ENCODE measurements at places on chromosomes 3 and 15.

- no peak for DNase-seq
Measured at GRCh38 chr15:81182756-81183438, 13.8 kb upstream of the IL16 start.

GRCh38 chr3:151909681-151910405 lies 36.4 kb downstream of the SUCNR1 start:
- DNase-seq: no peak

DNA sequence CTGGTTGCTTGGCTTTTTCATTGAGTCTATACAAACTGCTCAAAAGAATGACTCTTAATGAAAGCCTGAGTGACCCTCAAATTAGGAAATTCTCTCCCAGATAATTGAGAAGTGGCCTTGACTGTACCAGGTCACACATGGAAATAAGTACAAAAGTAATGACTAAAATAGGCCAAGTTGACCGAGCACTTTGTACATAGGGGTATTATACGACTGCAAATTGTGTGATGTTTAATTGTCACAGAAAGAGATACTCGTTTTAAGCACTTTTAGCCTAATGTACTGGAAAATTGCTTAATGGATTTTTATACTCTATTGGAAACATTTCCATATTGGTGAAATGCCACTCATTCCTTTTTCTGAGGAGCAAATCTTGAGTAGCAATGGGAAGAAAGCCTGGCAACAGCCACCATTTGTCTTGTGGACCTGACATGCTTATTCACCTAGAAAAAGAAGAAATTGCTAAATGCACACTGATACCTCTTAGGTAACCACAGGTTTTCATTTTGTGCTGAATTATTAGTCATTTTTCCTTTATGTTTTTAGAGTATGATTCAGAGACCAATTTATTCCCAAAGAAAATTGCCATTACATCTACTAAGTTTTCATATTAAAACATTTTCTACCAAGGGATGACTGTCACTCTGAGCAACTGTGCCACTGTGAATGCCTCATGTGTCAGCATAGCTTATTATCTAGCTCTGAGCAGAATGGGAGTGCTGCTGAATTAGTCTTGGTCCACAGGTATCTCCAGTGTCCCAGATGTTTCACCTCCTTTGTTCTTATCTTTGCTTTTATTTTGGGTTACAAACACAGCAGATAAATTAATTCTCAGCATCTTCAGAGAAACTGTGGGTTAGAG lies 8.9 kb upstream of the PXK start:
- no peak for DNase-seq

DNA sequence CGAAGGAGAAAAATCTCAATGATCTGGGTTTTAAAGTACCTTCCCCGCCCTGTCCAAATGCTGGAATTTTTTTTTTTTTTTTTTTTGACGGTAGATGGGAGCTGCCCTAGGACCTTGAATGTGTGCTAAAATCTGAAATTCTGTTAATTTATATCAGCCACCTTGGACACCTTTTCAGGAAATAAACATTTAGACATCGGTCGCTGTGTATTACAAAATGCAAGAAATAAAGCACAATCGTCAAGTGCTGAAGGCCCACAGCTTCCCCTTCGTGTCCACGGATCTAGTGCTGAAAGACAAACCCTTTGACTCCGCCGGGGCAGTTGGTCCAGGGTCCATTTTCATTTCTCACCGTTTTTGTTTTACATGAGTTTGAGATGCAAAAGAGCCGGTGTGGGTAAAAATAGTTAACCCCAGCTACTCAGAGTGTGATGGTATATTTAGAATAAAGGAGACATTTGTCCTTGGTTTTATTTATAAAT lies 90.2 kb upstream of the CHD2 start:
- peak; percentile 69 for DNase-seq

DNA sequence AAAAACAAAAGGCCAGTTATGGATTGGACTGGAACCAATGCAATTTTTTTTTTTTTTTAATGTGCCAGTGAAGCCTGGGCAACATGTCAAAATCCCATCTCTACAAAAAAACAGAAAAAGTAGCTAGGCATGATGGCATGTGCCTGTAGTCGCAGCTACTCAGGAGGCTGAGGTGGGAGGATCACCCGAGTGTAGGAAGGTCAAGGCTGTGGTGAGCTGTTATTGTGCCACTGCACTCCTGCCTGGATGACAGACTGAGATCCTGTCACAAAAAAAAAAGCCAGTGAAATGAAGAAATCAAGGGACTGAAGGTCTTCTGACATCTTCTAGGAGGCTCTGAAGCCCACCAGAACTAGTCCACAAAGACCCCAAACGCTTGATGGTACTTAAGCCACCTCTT lies 101.2 kb downstream of the IQSEC1 start:
- DNase-seq: no peak

DNA sequence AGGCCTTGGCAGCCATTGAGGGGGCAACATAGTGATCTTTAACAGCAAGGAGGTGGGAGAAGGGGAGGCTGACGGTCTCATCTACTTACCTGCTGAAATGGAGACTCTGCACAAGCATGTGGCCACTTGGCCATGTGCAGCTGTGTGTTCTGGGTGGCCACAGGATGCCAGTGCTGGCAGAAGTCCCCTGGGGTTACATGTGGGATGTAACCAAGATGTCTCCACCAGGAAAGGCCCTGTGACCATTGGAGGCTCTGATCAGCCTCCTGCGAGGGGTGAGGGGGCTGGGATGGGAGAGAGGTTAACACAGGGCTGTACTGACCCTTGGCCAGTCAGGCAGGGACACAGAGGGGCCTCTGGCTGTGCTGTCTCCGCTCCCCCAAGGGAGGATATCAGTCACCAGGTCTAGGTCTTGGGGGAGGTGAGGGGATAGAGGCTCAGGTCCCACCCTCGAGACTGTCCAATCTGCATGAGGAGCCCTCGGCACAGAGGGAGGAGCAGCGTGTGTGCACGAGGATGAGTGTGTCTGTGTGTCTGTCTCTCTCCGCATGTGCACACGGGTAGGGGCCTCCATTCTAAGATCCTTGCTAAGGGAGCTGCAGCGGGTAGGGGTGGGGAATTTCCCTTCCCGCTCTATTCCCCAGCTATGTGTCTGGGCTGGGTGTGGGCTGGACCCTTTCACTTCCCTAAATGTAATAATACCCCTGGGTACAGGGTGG lies 19.5 kb downstream of the PRKCD start:
- DNase-seq: no peak

DNA sequence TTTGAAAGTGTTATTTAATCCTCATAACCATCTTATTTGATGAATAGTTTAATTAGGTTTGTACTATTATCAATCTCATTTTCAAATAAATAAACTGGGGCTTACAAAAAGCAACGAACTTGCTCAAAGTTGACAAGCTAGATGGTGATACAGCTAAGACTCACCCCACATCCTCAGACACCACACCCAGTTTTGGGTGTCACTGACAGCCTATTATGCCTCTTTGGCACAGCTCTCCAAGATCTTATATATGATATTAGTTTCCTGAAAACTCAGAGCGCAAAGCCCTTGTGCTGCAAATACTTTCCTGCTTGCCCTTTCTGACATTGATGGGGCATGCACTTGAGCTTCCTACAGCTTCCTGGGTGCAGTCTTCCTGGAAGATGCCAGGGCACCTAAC lies 223.4 kb upstream of the GADL1 start:
- no peak for DNase-seq

DNA sequence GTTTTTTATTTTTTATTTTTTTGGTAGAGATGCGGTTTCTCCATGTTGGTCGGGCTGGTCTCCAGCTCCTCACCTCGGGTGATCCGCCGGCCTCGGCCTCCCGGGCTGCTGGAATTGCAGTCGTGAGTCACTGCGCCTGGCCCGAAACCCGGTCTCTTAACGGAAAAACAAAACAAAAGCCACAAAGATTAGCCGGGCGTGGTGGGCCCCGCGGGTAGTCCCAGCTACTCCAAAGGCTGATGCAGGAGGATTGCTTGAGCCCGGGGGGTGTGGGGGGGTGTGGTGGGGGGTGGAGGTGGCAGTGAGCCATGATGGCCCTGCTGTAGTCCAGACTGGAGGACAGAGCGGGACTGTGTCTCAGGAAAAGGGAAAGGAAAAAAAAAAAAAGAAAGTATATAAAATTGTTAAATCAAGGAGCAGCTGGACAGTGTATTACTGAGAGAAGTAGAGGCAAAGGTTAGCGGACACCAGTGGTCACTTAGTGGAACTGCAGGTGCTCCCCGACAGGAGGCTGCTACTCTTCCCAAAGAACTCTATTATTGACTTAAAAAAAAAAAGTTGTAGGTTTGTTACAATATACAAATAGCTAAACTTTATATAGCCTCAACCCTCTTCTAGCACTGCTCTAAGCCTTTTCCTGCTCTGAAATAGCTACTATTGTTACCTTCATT lies 30.3 kb upstream of the TUBGCP5 start:
- no peak for DNase-seq

DNA sequence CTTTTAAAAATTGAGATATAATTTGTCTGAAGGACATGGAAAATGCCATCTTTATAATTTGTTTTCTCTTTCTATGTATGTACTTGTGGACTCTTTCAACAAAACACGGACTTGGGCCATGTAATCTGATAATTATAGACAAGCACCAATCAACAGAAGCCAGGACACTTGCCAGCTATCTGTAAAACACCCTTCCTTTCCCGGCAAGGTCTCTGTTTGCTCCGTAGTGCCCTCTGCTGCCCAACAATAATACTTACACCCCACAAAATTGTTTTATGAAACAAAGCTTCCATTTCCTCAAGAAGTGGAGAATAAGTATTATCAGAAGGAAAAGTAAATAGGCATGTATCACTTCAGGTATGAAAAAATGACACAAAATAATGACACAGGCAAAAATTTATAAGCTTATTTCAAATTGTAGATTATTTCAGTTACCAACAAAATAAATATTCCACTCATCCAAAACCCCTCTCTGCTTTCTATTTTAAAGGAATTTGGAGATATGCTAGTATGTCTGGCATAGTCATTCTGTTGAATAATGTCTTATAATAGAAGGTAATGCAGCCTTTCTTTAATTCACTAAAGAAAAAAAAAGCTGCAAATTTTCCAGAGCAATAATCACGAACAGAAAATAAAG lies 32.8 kb downstream of the MYH15 start:
- peak; percentile 43 for DNase-seq

DNA sequence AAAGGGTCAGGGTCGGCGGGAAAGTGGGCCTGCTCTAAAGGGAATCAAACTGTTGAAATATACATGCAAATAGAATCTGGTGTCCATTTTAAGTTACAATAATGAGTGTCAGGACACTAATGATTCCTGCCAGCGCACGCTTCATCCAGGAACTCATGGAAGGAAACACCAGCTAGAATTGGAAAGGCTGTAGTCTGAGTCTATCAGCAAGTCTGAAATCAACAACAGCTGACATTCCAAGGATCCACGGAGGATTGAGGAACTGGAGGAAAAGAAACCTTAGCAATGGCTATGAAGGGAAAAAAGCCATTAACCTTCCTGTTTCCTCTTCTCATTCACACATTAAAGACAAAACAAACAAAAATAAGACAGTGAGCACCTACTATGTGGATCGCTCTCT lies 1063.1 kb downstream of the NTRK3 start:
- DNase-seq: no peak

DNA sequence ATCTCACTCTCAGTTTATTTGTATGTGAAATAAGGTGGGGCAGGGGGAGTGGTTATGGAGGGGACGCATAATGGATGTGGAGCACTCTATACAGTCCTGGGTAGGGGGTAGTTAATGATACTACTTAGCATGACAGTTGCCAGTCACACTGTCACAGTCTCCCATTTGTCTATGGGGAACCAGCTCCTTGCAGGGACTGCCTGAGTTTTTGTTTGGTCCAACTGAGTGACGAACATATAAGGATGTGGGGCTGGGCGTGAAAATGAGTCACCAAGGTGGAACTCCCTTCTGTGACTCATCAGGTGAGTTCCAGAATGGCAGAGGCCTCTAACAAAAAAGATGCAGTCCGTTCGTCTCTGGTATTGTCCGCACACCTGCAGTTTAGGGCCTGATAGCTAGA lies 235.3 kb upstream of the ST8SIA2 start:
- no peak for DNase-seq

- DNase-seq: no peak
Measured at GRCh38 chr3:126442856-126443242, 32.8 kb downstream of the ZXDC start.

DNA sequence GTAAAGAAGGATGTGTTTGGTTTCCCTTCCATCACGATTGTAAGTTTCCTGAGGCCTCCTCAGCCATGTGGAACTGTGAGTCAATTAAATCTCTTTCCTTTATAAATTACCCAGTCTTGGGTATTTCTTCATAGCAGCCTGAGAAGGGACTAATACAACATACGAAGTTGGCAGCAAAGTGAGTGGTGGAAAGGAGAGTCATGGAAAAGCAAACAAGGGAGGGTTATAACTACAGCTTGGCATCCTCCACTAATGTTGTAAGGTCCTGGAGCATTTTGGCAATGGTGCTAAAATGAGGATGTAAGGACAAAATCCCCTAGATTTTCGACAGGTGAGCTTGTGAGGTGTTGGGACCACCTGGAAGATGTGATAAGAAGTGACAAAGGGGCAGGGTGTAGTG lies 5.8 kb upstream of the TMEM41A start:
- no peak for DNase-seq

- no peak for DNase-seq
Measured at GRCh38 chr3:10623578-10624275, 118.3 kb upstream of the ATP2B2 start.

DNA sequence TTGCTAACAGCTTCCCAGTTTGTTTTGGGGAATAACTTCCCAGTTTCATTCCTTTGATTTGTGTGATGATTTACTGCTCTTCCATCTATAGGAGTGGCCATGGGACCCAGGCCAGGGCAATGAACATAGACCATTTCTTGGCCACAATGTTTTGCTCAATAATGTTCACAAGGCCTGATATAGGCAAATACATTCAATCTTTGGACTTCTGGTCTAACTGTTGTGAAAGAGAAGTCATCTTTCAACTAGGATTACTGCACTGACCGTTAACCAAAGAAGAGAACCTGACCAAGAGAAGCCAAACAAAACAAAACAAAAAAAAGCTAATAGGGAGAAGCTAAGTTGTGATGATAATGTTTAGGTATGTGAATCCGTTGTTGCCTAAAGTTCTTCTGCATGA lies 221.8 kb upstream of the SUCLG2 start:
- DNase-seq: no peak

DNA sequence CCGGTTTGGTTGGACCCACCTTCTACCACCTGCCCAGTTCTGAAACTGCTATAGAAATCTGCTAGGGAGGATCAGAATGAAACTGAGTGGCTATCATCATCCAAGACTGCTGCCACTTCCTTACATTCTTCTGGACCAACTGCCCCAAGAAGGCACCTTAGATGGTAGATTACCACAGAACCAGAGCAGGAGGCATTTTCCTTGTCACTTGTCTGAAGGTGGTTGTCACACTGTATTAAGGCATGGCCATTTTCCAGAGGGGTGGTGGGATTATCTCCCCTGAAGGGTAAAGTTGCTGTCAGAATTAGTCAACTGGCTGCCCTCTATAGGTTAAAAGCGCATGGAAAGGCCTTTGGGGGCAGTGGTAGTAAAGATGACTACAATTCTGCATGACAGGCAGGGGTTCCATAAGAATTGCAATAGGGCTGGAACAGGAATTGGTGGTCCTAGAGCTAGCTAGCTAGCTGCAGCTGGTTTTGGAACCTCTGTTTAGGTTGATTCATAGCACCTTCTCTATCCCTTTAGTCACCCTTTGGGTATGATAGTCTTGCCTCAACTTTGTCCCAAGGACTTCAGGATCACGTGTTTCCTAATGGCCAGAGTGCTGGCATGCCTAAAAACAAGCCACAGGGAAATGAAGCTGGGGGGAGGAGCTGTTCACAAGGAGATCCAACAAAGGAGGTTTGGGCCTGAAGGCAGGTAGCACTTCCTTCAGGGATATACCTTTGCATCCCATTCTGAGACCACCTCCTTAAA lies 4.8 kb upstream of the CSPG5 start:
- no peak for DNase-seq

All from right hindlimb (tissue), 1 donor.